Epithelial cell of prostate (primary cell): ENCODE measurements at places on chromosomes 12 and 14.

DNA sequence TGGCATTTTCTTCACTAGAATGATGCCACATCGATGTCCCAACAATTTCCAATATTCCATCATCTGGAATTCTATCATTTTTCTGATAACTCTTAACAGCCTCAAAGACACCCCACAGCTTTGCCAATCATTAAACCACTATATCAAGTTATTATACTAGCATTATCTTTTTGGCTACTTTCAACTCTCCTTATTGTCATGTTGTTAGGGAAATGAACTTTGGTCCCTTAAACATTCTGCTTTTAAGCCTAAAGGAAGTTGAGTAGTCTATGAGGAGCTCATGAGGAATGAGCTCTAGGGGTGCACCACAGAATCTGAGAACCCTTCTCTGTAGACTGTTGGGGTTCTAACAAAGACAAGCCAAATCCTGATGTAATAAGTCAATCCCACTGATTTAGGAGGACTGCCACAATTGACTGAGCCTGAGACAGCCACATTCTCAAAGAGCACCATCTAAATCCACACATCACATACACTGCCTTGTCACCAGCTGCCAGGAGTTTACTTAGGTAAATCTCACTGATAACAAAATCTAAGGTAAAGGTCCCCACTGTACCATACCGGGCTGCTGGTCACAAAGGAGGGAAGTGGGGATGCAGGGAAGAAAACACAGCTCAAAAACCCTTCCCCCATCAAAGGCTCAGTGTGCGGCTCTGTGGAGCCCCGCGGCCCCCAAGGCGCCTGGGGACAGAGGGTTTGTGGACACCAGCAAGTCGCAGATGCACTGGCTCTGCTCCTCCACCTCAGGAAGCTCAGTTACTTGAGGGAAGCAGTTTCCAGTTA lies 58.2 kb downstream of the SETD3 start:
- no peak for DNase-seq

GRCh38 chr12:92717202-92717601 lies 14.4 kb downstream of the PLEKHG7 start:
- DNase-seq, result no peak

GRCh38 chr14:61090432-61091216 lies 109.6 kb downstream of the SLC38A6 start:
- no peak for DNase-seq

- DNase-seq, result no peak
Measured at GRCh38 chr12:113314121-113314529, 20.8 kb downstream of the SLC8B1 start.

DNA sequence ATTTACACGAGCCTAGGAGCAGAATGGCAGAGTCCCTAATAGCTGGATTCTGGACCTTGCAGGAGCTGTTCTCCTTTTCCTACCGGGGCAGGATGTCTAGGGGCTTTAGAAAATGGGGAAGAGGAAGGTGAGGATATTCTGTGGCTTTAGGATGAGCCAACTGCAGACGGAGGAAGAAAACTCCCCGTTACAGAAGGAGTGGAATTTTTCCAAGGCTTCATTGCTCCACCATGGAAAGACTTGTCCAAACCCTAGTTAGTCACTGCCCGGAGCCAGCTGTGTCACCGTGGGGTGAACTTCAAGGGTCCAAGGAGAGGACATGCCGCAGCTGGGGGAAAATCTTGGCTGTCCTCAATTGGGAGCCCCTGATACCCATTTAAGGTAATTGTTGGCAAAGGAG lies 41.6 kb downstream of the FOS start:
- DNase-seq, result no peak
